ENCODE measurements at places on chromosomes 4 and X. TPM values are rescaled to one million over a fixed set of nuclear protein-coding genes. Genes with fewer than 3 reads are reported as not detected.
A peak's percentile ranks its signal among the peaks of the same experiment; 100 is the strongest.

- DNase-seq: no peak
Observed at GRCh38 chrX:44937606-44938005, 64.6 kb downstream of the KDM6A start.

GRCh38 chrX:123193101-123193500, 9.0 kb downstream of the GRIA3 start:
- DNase-seq: no peak

DNA sequence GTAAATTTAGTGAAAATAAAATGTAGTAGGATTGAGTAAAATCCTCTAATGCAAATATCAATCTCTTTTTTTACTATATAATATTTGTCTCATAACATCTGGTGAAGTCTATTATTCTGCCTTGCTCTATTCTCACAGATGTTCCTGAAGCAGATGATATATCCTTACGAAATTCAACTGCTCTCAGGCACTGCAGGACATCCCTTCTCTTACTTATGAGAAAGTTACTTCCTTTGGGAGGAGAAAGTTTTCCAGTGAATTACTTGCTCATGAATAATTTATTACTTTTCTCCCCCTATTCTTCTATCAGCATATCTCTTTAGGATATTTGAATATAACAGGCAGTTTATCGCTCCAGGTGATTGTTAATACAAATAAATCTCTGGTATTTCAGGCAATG, 75.6 kb upstream of the AGA start:
- no peak for DNase-seq

GRCh38 chr4:8861576-8862295, 9.9 kb downstream of the HMX1 start:
- DNase-seq: peak; percentile 46

- peak; percentile 75 for DNase-seq
Observed at GRCh38 chr4:637536-638280, 12.3 kb downstream of the PDE6B start.

The SPOCK3 gene
- total RNA-seq: 0.25 TPM

GRCh38 chr4:83438719-83439118, 16.9 kb downstream of the HELQ start:
- DNase-seq: no peak

DNA sequence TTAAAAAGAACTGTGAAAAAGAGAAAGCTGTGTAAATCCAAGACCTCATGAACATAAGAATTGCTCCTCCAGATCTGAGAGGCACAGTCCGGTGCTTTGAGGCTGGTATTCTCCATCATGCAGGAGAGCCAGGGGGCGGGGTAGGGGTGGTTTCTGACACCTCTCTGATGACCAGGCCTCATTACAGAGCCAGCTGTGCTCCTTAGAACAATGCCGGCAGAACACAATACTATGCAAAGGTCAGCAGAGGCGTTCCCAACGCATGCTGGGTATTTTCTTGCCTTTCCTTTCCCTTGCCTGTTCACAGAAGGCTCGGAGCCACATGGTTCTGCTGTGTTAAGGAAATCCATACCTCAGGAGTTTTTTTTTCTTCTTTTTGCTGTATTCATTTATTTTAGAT, 91.2 kb upstream of the SOD3 start:
- no peak for DNase-seq

DNA sequence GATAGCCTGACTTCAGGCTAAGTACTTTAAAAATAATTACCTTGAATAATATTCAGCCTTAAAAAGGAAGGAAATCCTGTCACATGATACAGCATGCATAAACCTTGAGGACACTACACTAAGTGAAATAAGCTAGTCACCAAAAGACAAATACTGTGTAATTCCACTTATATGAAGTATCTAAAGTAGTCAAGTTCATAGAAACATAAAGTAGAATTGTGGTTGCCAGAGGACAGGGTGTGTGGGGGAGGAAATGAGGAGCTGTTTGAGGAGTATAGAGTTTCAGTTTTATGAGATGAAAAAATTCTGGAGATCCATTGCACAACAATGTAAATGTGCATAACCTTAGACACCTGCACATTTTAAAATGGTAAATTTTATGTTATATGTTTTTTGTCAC, 5.6 kb upstream of the STPG2 start:
- no peak for DNase-seq

The CCDC120 gene
- total RNA-seq: 13.7 TPM

DNA sequence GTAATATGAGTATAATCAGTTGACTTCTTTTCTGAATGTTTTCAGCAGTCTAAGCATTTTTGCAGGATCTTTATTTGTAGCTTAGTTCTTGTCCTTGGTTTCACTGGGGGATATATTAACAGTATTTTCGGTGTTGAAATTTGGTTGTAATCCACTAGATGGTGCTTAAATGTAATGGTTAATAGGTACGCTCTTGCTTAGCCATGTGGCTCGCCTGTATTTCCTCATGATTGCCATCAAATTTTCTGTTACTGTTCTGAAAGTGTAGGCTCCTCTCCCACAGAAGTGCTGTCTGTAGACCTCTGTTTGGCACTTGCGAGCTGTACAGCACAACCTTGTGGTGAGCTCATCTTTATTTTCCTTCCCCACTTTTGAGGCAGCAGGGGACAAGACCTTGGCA, 3.9 kb upstream of the FAAH2 start:
- no peak for DNase-seq

GRCh38 chr4:81913427-81913879, 441.7 kb upstream of the RASGEF1B start:
- DNase-seq: peak; percentile 56

- DNase-seq: no peak
Observed at GRCh38 chrX:129614481-129615255, 40.1 kb downstream of the APLN start.

GRCh38 chr4:165016971-165017370, 14.8 kb upstream of the TRIM60 start:
- no peak for DNase-seq

The PPEF2 gene
- not detected for total RNA-seq

GRCh38 chrX:8861908-8862307, 60.7 kb upstream of the FAM9A start:
- no peak for DNase-seq

- no peak for DNase-seq
Observed at GRCh38 chr4:24511371-24512063, 72.8 kb downstream of the DHX15 start.

DNA sequence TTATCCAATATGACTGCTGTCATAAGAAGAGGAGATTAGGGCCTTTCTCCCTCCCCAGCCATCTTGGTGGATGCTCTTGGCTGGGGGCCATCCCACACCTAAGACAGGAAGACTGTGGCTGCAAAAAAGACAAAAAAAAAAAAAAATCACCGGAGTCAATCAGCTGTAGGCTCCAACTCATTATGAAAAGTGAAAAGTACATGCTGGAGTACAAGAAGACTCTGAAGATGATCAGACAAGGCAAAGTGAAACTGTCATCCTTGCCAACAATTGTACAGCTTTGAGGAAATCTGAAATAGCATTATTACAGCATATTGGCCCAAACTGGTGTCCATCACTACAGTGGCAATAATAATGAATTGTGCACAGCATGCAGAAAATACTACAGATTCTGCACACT, 5.2 kb downstream of the EGFL6 start:
- no peak for DNase-seq

DNA sequence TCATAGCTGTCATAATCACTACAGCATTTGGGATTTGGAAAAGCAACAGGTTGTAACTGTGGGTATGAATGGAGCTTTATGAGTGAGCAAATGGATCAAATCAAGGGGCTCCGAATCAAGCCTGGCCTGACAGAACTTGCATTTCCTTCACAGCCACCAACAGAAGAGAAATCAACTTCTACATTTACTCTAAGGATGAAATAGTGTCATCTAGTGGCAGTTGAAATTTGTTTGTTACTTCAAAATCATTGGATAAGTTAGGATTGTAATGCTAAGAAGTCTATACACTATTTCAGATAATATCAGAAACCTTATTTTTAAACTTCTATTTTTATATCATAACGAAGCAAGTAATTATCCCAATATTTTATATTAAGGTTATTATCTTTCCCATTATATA, 10.7 kb upstream of the WDR17 start:
- DNase-seq: no peak

- no peak for DNase-seq
Observed at GRCh38 chr4:156654410-156654809, 317.2 kb downstream of the PDGFC start.

DNA sequence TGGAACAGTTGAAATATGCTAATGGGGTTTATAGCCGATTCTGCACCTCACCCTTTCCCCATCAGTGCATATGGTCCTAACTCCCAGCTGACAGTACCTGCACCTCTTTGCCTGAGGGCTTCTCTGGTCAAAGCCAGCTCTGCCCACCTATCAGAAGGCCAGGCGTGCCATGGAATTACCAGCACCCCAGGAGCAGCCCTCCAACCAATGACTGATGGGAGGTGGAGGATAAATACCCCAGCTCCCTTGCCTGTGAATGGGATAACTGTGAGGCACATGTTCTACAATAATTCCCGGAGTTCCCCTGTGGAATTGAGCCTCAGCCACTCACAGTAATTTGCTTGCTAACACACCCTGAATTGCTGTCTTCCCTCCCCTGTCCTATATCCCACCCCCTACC, 572.0 kb downstream of the BCOR start:
- DNase-seq: no peak

The ANK2 gene
- total RNA-seq: 21.1 TPM

GRCh38 chr4:181688432-181688831, 554.8 kb upstream of the TENM3 start:
- DNase-seq: no peak

DNA sequence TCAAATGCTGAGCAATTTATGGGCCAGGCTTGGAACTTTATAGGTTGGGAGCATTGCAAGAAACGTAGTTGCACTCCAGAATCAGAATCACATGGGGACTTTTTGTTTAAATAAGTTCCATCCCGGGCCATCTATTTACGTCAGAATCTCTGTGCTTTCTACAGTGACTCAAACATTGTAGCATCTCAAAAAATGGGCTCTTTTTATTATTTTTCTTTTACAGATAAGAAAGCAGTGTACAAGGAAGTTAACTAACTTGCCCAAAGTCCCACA, 10.2 kb downstream of the CC2D2A start:
- DNase-seq: no peak

The WAS gene
- total RNA-seq: 14.2 TPM

DNA sequence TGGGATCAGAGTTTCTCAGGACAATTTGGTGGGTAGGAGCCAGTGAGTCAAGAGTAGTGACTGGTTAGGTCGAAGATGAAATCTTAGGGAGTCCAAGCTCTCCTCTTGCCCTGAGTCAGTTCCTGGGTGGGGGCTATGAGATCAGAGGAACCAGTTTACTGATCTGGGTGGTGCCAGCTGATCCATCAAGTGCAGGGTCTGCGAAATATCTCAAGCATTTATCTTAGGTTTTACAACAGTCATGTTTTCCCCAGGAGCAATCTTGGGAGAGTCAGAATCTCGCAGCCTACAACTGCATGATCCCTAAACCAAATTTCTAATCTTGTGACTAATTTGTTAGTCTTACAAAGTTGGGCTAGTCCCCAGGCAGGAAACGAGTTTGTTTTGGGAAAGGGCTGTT, 1833.2 kb upstream of the PCDH7 start:
- DNase-seq: no peak

- DNase-seq: peak; percentile 67
Observed at GRCh38 chr4:25013756-25014661, 16.7 kb downstream of the LGI2 start.

DNA sequence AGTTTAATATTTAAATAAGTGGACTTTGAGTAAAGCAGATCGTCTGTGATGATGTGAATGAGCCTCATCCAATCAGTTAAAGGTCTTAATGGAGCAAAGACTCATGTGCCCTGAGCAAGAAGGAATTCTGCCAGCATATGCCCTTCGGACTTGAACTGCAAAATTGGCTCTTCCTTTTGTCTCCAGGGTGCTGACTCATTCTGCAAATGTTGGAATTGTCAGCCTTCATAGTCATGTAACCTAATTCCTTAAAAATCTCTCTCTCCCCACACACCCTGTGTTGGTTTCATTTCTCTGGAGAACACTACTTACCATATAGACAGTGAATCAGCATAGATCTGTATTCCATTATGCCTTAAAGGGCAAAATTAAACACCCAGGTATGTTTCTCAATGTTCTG, 609.8 kb upstream of the GALNTL6 start:
- no peak for DNase-seq

- DNase-seq: no peak
Observed at GRCh38 chr4:85617202-85617601, 142.3 kb downstream of the ARHGAP24 start.

- DNase-seq: no peak
Observed at GRCh38 chr4:100314057-100314456, 123.8 kb upstream of the DDIT4L start.

GRCh38 chrX:115913575-115913974, 257.0 kb upstream of the AGTR2 start:
- DNase-seq: no peak

The NALF2 gene
- 2.0 TPM for total RNA-seq

DNA sequence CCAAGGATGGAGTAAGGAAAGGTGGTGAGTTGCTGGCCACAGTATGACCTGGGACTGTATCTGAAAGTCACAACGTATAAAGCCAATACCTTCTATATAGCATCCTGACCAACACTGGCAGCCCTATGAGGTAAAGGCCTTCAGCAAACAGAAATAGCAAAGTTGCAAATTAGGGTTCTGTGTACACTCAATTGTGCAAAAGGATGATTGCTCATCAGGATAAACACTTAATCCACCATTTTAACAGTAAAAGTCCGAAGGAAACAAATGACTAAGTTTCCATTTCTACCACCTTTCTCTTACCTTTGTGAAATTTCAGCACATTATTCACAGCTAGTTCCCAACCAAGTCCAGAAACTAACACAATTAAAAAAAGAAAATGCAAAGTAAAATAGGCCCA, 1.4 kb upstream of the FNIP2 start:
- DNase-seq: no peak

DNA sequence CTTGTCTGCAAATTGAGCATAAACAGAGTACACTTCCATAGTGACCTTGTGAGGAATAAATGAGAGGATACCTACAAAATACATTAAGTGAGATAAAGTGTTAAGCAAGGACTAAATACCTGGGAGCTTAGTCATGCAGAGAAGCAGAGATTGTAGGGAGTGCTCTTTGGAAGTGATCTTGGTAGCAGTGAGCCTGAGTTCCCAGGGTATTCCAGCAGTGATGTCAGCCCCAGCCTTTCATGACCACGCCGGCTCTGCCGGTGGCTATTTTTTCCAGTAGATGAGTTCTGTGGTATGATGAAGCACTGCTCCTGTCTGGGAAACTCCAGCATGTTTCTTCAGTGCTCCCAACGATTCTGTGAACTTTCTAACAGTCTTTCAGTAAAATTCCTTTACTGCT, 391.5 kb upstream of the IGFBP7 start:
- no peak for DNase-seq

The GSTCD gene
- 11.7 TPM for total RNA-seq

The EGF gene
- 3.3 TPM for total RNA-seq

The P2RY8 gene
- 6.6 TPM for total RNA-seq

DNA sequence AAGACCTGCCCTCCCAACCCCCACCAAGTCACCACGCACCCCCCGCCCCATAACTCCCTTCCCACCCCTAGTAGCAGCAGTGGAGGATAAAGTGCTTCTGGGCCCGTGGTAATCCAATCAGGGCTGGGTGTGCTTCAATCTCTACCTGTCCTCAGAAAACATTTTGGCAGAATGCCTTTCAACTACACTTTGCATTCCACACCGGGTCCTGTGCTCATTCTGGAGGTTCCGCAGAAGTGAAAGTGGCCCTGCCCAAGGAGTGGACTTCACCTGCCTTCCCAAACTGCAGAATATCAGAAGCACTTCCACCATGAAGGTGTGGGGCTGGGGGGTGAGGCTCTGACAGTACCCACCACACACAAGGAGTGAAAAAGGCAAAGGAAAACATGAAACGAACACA, 322.3 kb downstream of the DHX15 start:
- no peak for DNase-seq

The GYPA gene
- not detected for total RNA-seq

The COL25A1 gene
- total RNA-seq: 2.3 TPM

- DNase-seq: no peak
Observed at GRCh38 chr4:155607481-155607880, 59.2 kb upstream of the GUCY1A1 start.

Data from kidney (tissue), 22 donors.